GM23248 (cell line): ENCODE measurements at places on chromosomes 6 and 20.

GRCh38 chr6:132465530-132466485 lies 47.1 kb downstream of the STX7 start:
- no peak for DNase-seq

- DNase-seq: no peak
Observed at GRCh38 chr6:169966312-169967181, 215.1 kb downstream of the ERMARD start.

GRCh38 chr20:34876406-34877282 lies at the start of gene ACSS2:
ACSS2 (plus strand) TSS chr20:34876612; CDS start chr20:34876646, 34 bp downstream.
- DNase-seq: no peak

GRCh38 chr20:44137266-44137801 lies 49.7 kb downstream of the JPH2 start:
- DNase-seq: peak; percentile 30
